ENCODE measurements at places on chromosomes 11 and 22.
A peak's percentile ranks its signal among the peaks of the same experiment; 100 is the strongest.

- DNase-seq = no peak
These were observed 504 bp upstream of the ZNF215 start for GRCh38 chr11:6925636-6926207.

- DNase-seq = no peak
These were observed 95.9 kb downstream of the TIMP3 start for GRCh38 chr22:32897400-32897799.

- DNase-seq = peak; percentile 62
These were observed 1.4 kb downstream of the CCDC73 start for GRCh38 chr11:32792948-32793475.

- no peak for DNase-seq
These were observed 5.2 kb downstream of the RAB6A start for GRCh38 chr11:73755670-73756069.

DNA sequence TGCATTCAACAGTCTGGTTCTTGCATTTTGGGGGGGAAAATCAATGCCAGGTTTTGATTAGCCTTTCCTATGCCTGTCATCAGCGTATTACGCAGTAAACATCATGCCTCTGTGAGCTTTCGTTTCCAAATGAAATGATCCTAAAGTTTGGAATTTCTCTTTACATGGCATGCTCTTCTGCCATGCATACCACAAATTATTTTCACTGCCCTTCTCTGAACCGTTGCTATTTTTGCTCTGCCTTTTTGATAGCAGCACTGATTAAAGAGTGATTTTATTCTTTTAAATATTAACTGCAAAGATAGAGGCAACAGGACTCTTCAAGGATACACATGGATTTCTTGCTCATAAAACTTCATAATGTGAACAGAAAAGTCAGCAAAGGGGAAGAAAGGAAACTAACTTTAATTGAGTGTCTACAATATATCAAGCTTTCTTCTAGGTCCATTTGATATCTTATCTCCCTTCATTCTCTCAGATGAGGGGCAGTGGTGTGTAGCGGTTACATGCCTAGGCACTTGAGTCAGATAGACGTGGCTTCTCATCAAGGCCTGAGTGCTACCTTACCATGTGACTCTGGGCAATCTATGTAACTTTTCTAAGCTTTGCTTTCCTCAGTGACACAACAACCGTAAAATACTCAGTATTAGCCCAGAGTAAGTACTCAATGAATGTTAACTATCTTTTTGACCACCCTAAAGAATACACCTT, 25.0 kb upstream of the FZD4 start:
- DNase-seq = no peak

DNA sequence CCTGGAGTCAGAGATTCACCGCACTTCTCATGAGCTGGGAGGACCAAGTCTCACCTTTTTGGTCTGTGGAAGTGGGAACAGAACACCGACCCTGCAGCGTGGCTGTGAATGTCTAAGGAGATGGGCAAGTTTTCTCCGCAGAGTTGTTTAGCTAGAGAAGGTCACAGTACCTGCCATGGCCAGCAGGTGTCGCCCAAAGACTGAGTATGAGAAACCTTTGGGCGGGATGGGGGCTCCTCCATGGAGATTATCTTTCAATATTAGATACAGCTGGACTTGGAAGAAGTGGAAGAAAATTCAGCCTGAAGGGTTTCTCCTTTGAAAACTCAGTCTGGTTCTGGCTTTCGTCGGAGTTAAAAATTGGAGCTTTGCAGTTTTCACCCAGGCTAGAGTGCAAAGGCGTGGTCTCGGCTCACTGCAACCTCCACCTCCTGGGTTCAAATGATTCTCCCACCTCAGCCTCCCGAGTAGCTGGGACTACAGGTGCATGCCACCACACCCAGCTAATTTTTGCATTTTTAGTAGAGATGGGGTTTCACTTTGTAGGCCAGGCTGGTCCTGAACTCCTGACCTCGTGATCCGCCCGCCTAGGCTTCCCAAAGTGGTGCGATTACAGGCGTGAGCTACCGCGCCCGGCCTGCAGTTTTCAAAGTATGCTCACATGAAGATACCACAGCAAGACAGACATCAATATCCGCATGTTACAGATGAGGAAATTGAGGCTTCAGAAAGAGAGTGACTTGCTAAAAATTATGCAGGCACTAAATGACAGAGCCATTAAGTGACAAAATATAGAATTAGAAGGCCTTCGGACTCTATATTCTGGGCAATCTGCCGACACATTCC, 10.7 kb upstream of the DSCAML1 start:
- no peak for DNase-seq

DNA sequence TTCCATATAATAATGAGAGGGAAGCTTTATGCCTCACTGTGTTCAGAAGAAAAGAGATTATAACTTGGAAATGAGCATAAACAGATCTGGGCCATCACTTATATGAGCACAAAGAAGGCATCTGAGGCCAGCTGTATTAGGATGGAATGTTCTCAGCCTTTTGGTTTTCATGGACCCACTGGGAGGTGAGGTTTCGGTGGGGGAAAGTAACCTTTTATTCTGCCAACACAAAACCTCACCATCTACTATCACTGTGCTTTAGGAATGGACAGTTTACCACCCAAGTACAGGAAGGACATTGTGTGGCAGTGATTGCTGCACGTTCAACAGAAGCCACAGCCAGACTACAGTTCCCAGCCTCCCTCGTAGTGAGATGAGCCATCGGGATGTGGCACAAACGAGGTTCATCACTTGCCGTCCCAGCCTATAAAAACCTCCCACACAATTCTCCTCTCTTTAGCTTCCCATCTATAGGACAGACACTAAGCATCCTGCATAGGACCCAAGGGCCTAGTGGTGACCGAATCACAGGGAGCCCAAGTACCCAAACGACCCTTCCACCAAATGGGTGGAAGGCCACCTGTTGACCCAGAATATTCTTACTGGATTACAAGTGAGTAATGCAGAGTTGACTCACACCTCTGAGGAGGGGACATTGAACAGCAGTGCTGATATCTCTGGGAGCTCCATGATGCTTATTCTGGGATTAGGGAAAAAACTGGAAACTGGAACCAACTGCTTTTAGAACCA, 121.5 kb upstream of the RAG2 start:
- DNase-seq = no peak

DNA sequence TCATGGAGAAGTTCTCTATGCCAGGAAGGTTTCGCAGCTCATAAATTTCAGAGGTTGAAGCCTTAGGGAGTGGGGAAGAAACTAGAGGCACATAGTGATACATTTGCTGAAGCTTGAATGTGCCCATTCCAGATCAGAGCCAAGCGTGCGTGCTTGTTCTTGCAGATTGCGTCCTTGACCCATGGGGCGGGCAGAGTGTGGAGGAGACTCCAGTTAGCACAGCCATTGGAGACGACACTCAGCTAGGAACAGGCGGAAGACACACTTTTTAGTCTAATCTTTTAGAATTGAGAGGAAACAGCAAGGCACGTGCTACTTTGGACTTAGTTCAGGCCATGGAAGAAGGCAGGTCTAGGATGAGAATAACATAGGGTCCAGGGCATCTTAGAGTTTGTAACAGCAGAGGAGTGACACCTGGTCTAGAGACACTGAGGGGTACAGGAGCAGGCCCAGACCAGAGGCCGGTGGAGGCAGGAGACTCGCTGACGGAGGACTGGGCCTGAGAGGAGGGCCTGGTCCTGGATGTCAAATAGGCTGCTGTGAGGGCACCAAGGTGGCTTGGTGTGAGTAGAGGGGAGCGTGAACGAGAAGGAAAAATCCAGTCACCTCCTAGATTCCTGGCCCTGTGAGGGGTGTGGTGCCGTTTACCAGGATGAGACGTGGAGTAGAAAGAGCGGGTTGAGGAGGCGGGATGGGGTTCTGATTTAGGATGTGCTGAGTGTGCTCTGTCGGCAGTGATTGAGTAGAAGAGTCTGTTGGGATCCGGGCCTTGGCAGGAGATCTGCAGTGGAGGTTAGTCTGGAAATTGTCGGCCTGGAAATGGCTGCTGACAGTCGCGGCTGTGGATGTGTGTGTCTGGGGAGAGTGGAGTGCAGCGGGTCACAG, 154.7 kb downstream of the TBC1D22A start:
- DNase-seq = no peak

DNA sequence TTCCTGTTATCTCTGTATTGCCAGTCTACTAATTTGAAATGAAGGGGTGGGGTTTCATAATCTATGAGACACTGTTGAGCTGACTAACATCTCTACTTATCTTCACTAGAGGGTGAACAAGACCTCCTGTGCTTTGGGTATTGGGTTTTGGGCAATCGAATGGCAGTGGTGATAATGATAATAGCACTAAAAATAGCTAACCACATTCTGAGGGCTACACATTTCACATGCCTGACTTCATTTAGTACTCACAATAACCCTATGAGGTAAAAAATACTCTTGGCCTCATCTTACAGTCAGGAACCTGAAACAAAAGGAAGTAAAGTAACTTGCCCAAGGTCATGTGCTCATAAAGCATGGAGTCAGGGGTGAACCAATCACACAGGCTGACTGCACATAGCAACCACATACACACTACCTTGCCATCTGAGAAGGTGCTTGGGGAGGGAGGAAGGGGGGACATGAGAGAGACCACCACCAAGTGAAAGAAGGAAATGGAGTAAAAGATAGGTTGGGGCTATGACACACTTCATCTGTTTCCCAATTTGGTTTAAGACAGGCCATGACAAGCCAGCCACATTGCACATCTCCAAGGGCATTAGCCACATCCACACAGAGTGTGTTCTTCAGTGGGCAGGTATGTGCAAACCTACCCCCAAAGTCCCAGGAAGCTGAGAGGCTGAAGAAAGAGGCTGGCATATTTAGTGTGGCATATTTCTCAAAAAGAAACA, 387.6 kb upstream of the DDI1 start:
- no peak for DNase-seq

GRCh38 chr11:8192896-8193209, 24.0 kb upstream of the RIC3 start:
- DNase-seq = no peak

GRCh38 chr11:126430581-126431335, 75.3 kb downstream of the ST3GAL4 start:
- DNase-seq = no peak

- no peak for DNase-seq
These were observed 36.9 kb downstream of the IGF2 start for GRCh38 chr11:2102132-2102882.

DNA sequence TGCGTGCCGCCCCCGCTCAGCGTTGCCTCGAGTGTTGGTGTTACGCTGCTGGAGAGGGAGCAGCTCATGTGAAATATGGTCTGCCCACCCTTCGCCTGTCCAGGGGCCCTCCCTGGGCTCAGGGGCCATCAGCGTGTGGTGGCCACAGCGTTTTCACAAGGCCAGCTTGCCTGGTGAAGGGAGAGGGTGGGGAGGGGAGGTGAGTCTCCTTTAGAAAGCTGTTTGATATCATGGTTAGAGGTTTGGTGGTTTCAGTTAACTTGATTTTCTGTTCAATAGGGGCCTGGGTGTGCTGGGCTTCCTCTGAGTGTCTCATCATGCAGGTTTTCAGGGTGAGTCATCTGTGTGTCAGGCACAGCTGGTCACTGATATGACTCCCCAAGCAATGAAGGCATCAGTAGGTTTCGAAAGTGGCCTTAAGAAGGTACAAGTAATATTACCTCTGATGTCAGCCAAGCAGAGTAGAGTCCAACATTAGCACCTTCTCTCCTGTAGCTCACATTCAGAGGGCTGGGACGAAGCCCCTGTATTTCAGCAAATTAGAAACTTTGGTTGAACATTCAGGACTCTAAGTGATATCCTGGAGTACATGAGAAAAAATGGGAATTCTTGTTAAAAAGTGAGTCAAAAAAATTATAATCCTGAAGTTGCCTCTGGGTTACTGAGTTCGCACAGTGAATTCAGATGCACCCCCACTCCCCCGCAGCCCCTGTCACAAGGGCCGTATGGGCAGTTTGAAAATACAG, 172.5 kb downstream of the TBC1D22A start:
- no peak for DNase-seq

DNA sequence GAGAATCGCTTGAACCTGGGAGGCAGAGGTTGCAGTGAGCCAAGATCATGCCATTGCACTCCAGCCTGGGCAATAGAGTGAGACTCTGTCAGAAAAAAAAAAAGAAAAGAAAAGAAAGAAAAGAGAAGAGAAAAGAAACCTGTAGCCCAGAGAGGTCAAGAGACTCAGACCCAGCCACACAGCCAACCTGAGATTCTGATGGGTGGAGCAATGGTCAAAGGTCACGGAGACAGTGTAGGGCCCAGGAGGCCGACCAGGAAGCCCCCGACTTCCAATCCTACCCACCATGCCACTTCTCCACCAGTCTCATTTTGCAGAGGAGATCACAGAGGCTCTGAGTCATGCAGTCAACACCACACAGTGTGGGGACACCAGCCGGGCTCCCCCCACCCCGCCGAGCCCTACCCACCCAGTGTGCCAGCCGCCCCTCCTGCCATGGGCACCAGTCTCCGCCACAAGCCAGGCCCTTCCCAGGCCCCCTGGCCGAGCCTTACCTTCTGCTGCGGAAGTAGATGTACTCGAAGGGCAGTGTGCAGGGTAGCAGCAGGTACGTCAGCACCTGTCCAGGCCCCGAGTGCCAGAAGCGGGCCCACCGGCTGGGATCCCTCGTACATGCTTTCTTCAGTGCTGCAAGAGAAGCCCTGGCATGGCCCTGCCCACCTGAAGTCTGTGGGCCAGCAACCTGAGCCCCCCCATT, 7.9 kb downstream of the PNPLA5 start:
- DNase-seq = no peak

- no peak for DNase-seq
These were observed 1.4 kb downstream of the GNB1L start for GRCh38 chr22:19853058-19853878.

DNA sequence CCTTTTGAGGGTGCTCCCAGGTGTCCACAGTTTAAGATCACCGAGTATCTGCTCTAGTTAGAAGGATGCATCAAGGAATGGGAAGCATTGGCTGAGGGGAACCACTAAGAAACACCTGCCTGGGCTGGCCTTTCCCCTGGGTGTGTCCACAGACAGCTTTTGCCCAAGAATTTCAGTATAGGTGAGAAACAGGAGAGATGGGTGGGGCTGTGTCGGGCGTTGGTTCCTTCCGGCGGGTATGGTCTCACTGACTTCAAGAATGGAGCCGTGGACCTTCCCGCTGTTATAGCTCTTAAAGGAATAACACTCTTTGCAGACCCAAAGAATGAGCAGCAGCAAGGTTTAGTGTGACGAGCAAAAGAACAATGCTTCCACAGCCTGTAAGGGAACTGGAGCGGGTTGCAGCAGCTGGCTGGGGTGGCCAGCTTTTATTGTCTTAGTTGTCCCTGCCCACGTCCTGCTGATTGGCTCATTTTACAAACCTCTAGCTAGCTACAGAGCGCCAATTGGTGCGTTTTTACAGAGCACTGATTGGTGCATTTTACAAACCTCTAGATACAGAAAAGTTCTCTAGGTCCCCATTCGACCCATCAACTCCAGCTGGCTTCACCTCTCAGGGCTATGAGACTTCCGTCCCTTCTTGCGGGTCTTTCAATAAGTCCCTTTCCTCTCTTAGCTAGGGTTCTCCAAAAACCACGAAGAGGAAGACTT, 2.4 kb downstream of the FADS1 start:
- DNase-seq = no peak

Measured in left kidney (tissue), 8 donors.